ENCODE measurements at places on chromosomes 5 and 9.

GRCh38 chr5:170488570-170488969 lies 15.2 kb upstream of the KCNIP1 start:
- no peak for DNase-seq

GRCh38 chr9:121776739-121777637 lies 125.6 kb downstream of the DAB2IP start:
- DNase-seq = no peak

GRCh38 chr5:10424124-10424731 lies 17.5 kb upstream of the ROPN1L start:
- no peak for DNase-seq

DNA sequence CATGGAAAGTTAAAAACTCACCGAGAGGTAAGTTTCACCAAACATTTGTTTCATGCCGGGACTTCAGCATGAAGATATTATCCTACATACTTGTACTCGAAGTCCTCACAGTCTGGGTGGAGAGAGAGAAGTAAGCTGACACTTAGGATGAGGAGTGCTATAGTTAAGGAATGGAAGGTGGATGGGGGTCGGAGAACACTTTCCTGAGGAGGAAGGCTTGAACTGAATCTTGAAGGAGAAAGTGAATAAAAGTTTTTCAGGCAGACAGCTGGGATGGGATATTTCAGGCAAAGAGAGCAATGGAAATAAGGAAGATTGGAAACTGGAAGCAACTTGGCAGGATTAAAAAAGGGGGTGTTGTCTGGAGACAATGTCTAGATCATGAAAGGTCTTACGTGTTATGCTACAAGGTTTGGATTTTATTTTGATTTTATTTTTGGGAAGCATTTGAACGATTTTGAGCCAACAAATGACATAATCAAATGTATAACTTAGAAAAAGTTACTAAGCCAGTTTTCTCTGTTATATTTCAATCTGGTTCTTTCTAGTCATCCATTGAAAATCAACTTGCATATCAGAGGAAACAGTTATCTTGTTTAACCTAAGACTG lies 167.1 kb downstream of the PAM start:
- no peak for DNase-seq

GRCh38 chr9:108057421-108058134 lies 568.0 kb upstream of the KLF4 start:
- no peak for DNase-seq

GRCh38 chr5:125209650-125210049 lies 463.2 kb upstream of the ZNF608 start:
- no peak for DNase-seq

DNA sequence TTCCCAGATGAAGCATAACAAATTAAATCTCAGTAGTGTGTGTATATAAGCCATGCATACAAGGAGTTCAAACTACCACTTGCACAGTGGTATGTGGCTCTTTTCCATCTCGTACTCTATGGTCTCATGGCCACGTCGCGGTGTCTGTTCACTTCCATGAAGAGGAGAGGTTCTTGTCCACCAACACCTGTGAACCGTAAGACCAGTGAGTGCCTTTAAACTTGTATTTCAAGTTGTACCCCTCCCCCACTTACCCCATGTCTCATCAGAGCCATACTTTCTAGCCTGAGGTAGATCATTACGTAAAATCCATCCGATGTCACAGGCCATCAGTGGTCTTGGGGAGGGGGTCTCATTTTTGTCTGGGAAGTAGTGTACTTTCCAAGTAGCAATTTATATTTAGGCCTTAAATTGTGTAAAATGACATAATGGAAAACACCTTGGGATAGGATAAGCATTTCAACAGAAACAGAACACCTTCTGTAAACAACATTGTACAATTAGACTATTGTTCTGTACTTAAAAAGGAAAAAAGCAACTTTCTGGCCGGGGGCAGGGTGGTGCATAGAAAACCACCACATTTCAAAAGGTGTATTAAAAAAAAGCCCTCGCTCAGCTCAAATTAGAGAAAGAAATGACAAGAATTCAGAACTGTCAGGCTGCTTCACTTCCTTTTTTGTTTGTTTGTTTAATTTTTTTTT lies 163.0 kb downstream of the SMARCA2 start:
- DNase-seq = no peak

- no peak for DNase-seq
Observed at GRCh38 chr5:14445013-14445412, 136.6 kb upstream of the OTULINL start.

DNA sequence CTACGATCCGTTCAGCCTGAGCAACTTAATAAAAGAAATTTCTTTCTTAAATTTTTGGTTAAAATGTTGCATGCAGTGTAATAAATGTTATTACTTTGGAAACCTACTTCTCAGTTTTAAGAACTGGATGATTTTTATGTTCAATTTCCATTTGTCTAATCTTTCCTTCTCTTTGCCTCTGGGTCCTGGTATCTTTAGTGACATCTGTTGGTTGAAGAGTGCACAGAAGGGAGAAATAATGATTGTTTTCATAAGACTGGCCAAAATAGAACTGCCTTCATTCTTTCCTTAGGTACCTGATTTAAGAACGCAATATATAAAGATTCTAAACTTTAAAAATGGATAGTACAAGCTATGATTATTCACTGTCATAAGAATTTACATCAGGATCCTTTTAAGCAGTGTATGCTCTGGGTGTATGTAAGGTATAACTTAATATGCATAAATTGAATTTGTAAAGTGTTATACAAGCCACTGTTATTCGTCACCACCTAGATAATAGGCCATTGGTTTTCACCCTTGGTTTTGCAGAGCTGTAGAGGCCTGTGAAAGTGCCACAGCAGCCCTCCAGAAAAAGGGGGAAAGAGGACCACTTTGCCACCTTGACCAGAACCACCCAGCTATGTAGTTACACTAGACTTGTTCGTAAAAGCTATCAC lies 82.8 kb upstream of the TLX3 start:
- DNase-seq = no peak

Data from activated CD4-positive, alpha-beta T cell treated with anti-CD3 and anti-CD28 coated beads, Interleukin-2, amount 50 U/mL, for 16 hours (primary cell).